ENCODE measurements at places on chromosomes 7 and 10.
A peak's percentile ranks its signal among the peaks of the same experiment; 100 is the strongest.

DNA sequence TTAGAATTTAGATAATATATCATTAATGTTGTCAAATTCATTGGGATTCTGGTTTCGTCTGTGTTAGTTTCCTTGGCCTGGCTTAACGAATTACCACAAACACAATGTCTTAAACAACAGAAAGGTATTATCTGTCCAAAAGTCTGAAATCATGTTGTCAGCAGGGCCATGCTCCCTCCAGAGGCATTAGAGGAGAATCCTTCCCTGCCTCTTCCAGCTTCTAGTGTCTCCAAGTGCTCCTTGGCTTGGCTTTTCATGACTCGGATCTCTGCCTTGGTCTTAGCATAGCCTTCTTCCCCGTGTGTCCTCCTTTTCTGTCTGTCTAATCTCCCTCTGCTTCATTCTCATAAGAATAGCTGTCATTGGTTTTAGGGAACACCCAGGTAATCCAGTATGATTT lies 482.5 kb downstream of the SEMA3D start:
- no peak overlapping the region for H3K4me3 ChIP-seq
- no peaks in the 10 kb centered on the region for H3K27me3 ChIP-seq
- H3K27ac ChIP-seq: no peak overlapping the region
- H3K36me3 ChIP-seq: no peaks in the 10 kb centered on the region

GRCh38 chr10:46218921-46219320 lies 67.9 kb upstream of the ANTXRL start:
- no peak overlapping the region for H3K27ac ChIP-seq
- no peaks in the 10 kb centered on the region for H3K27me3 ChIP-seq
- H3K36me3 ChIP-seq: no peaks in the 10 kb centered on the region
- no peak for DNase-seq
- H3K4me3 ChIP-seq: no peak overlapping the region
- no peaks in the 10 kb centered on the region for H3K4me1 ChIP-seq

DNA sequence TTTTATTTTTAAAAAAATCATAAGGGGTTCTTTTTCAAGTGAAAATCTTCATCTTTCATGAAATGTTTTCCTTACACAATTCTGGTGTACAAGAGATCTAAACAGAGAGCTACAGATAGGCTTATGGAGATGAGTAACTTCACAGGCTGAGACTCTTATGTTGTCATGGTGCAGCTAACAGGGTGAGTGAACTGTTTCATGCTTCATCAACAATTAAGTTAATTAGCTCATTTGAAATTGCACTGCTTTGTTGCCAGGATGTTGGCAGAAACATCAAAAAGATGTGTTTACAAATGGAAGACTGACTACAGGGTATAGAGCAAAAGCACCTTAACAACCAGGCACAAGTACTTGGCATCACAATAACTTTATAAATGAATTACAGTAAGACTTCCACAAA lies 230.8 kb downstream of the FOXP2 start:
- H3K4me3 ChIP-seq: no peak overlapping the region
- H3K27me3 ChIP-seq: no peaks in the 10 kb centered on the region
- DNase-seq: no peak
- H3K27ac ChIP-seq: no peak overlapping the region
- no peaks in the 10 kb centered on the region for H3K4me1 ChIP-seq

DNA sequence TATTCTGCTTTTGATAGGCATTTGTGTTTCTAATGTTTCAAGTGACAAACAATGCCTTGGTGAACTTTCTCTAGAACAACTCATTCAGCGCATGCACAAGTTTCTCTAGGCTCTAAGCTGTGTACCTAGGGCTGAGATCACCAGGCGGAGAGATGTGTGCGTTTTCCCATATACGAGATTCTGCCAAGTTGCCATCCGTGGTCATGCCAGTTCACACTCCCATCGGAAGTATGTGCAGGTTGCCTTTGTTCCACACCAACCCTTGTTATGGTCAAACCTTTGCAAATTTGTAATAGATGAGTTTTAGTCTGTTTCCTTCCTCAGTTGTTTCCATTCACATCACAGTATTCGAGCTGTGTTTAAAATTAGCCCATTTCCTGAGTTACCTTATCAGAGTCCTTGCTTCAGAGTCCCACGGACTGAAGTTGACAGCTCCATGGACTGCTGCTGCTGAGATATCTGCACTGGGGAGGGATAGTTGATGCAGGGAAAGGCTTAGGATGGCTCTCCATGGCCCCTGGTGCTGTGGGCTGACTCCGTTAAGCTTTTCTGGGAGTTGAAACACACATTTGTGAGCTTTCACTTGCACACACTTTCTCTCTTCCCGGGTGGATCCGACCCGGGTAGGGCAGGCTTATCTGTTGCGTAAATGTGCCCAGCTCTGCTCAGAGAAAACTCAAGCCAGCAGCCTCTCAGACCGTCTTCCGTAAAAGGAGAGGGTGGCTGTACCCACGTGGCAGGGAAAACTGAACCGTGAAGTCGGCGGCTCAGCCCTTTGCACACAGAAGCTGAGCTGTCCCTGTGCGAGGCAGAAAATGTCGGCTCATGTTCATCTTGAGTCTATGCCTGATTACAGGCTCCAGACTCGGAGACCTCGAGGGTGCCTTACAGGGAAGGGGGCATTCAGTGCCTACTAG lies 49.4 kb downstream of the HK1 start:
- H3K27me3 ChIP-seq: no peaks in the 10 kb centered on the region
- peak overlapping the region; percentile 25 for H3K4me3 ChIP-seq
- peaks cover 54% of the 10 kb centered on the region for H3K4me1 ChIP-seq
- DNase-seq: peak; percentile 82
- H3K36me3 ChIP-seq: no peaks in the 10 kb centered on the region

- no peaks in the 10 kb centered on the region for H3K36me3 ChIP-seq
- peaks cover 7% of the 10 kb centered on the region for H3K4me1 ChIP-seq
- no peaks in the 10 kb centered on the region for H3K27me3 ChIP-seq
- H3K4me3 ChIP-seq: no peak overlapping the region
- peak overlapping the region; percentile 50 for H3K27ac ChIP-seq
- peak; percentile 89 for DNase-seq
Measured at GRCh38 chr10:100340948-100341847, 5.8 kb upstream of the SCD start.

DNA sequence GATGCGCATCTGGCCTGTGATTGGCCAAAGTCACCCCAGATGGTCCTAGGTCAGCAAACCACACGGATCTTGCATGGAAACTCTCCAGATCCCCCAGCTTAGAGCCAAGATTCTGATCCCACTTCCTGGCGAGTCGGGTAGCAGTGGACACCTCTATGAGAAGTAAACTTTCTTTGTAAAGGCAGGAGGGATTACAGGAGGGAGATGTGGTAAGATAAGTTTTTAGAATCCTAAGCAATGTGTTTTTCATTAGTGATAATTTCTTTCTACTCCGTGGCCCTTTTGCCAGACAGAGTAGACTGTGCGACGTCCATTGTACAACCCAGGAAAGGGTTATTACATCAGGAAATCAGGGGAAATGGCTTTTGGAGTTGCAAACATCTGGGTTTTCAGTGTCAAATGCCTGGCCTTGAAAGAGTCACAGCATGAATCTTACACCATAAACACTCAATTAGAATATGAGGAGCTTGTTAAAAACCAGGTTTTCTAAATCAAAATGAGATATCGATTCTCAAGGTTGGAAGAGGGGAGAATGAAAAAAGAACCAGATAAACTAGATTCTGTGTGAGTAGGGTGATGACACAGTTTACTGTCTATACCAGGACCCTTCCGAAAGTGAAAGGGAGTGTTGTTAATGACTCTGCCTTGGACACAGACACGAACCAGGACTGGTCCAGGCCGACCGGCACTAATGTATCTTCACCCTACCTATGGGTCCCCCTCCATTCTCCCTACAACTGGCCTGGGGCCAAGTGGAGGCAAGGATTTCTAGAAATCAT lies 61.9 kb upstream of the WAC start:
- H3K4me3 ChIP-seq: no peak overlapping the region
- no peak overlapping the region for H3K27ac ChIP-seq
- no peaks in the 10 kb centered on the region for H3K4me1 ChIP-seq
- no peak for DNase-seq

DNA sequence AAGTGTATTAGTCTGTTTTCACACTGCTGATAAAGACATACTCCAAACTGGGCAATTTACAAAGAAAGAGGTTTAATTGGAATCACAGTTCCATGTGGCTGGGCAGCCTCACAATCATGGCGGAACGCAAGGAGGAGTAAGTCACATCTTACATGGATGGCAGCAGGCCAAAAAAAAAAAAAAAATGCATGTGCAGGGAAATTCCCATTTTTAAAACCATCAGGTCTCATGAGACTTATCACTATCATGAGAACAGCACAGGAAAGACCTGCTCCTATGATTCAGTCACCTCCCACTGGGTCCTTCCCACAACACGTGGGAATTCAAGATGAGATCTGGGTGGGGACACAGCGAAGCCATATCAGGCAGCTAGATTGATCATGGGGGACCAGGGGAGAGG lies 136.8 kb downstream of the EXOC4 start:
- no peaks in the 10 kb centered on the region for H3K36me3 ChIP-seq
- no peak overlapping the region for H3K4me3 ChIP-seq
- no peaks in the 10 kb centered on the region for H3K27me3 ChIP-seq
- DNase-seq: no peak
- H3K4me1 ChIP-seq: no peaks in the 10 kb centered on the region

Measured in adrenal gland (tissue), 19 donors.